A673 (cell line): ENCODE measurements at places on chromosomes 12 and 14.

DNA sequence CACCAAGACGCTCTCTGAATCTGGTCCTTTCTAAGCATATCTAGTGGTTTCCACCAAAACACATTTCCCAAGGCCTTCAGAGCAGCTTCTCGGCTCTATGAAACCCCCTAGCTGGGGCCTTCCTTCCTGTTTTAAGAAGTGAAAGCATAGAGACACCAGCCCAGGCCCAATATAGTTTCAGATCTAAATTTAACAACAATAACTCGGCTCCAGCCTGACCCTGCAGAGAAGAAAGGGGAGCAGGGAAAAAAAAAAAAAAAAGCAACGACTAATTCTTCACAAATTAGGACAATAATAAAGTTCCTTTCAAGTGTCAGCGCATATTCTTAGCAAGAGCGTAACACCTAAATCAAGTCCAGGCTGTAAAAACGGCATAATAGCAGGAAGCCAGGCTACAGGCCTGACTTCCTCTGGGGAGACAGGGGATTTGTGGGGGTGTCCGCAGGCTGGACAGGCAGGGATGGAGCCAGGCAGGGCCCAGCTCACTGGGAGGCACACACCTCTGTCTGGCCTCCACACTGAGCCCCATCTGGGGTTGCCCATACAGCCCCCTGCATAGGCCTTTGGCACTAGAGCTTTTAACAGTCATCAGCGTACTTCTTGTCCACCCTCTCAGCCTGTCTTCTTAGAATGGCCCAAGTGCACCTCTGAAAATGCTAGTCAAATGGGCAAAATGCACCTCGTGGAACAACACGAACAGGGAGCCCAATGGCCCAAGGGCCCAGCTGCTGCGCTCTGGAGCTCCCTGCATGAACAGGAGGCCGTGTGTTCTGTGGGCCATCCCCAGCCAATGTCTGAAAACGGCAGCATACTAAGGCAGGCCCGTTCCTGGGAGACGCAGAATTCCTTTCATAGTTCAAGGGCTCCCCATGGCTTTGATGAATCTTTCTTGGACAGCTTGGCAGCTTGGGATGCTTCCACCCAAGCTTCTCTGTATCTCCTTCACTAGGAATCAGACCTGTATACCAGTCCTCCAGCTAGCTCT is 772.9 kb downstream of the MED13L start:
- no peak for DNase-seq

GRCh38 chr12:56307221-56307965 is 7.3 kb upstream of the CS start:
- no peak for DNase-seq

DNA sequence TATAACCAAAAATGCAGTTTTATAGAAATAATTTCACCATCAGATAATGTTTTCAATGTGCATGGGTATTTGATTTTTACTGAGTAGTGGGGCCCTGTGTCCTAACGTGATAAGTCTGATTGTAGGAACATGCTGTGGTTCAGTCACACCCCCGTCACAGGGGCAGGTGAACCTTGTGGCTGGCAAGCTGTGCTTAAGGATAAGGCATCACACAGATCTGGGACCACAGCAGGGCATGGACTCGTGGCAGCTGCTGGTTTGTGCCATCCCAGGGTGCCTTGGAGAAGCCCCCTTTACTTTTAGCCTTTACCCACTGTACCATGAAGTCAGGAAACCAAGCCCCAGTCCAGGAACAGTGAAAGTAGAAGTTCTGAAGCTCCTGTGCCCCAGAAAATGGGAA is 16.7 kb downstream of the CCNK start:
- DNase-seq = no peak

GRCh38 chr14:75720116-75720515 is 59.1 kb downstream of the TTLL5 start:
- DNase-seq = no peak

GRCh38 chr12:75725521-75726111 is 214.2 kb upstream of the KRR1 start:
- peak; percentile 73 for DNase-seq

DNA sequence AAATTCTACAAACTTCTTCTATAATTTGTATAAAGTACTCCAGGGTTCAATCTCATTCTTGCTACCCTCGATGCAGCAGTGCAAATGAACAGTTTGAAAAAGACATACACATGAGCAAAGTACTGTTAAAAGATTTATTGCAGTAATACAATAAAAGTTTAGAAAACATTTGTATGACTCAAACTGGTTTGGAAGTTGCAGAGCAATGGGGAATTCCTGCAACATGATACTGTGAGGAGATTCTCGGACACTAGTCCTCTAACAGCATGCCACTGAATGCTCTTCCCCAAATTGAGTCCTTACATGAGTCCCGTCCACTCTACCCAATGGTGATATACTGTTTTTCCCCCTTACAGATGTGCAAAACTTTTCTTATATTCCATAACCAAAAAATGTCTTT is 45.4 kb downstream of the ATG14 start:
- DNase-seq = no peak

DNA sequence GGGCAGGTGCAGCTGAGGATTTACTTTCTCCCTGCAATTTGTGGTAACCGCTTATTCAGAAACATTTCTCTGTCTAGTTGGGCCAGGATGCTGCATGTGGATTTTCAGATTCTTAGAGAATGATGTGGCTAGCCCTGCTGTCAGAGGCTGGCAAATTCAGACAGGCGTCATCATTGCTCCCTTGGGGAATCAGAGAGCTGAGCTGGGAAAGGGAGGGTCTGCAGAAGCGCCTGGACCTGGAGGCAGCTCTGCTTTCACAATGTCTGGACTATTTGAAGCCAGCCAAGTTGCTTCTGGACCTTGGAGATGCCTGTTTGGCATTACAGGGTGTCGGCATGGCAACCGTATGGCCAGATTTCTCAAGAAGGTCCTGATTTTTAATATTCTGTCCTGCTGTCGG is 3.4 kb downstream of the GALNT16 start:
- peak; percentile 84 for DNase-seq
